Adipocyte (in vitro differentiated cells): ENCODE measurements at places on chromosomes 13 and 19.

DNA sequence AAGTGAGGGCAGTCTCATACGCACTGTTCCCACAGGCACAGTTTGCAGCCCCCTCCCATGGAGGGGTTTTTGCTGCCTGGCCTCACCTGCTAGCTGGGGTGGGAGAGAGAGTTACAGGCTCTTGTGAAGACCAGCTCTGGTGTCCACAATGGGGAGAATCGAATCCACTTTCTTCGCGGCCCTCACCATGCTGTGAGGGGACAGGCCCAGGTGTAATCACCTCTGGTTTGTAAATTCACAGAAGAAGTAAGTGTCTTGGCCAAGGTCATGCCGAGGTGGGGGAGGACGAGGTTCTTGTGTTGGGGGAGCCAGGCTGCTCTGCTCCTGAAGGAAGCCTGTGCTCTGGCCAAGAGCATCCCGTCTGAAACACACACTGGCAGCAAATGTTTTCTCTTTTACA, 39.5 kb downstream of the TEX29 start:
- no peak for DNase-seq

- DNase-seq = no peak
Measured at GRCh38 chr13:32247887-32248286, 67.3 kb downstream of the ZAR1L start.

DNA sequence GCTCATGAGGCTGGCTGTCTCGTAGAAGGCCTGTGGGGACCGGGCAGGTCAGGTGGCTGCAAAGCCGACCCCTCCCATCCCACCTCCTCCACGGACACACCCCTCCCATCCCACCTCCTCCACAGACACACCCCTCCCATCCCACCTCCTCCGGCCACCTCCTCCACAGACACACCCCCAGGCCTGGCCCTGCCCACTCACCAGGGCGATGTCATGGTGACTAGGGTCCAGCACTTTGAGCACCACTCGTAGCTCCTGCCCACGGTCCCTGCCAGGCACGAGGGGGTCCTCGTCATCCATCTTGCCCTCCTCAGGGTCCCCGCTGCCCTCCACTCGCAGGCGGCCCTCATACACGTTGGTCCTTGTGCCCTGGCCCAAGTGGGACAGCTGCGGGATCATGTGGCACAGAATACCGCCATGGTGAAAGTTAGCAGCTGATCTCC, 18.8 kb downstream of the TYK2 start:
- DNase-seq = no peak

DNA sequence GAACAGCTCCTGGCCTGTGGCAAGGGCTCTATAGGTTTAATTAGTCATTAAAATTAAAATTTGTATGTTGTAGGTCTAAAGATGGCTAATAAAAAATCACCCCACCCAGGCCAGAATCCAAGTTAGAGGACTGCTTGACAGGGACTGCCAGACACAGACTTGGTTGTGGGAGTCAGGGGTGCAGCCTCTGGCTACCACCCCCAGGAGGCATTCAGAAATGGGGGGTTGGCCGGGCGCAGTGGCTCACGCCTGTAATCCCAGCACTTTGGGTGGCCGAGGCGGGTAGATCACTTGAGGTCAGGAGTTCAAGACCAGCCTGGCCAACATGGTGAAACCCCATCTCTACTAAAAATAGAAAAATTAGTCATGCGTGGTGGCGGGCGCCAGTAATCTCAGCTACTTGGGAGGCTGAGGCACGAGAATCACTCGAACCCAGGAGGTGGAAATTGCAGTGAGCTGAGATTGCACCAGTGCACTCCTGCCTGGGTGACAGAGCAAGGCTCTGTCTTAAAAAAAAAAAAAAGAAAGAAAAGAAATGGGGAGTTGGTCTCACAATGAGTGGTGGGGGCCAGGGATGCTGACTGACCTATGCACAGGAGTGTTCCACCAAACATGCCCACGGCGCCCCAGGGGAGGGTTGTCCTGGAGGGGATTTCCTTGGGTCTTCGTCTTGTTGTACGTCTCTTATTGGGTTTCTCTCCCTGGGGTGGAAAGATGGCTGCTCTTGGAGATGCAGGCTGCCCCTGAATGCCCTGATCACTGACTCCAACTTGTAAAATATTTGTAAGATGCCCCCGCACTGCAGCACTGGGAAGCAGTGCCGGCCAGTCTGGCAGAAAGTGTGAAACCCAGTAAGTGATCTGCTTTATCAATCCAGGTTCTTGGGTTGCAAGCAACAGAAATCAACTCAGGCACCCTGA, 68.8 kb downstream of the SIPA1L3 start:
- no peak for DNase-seq

DNA sequence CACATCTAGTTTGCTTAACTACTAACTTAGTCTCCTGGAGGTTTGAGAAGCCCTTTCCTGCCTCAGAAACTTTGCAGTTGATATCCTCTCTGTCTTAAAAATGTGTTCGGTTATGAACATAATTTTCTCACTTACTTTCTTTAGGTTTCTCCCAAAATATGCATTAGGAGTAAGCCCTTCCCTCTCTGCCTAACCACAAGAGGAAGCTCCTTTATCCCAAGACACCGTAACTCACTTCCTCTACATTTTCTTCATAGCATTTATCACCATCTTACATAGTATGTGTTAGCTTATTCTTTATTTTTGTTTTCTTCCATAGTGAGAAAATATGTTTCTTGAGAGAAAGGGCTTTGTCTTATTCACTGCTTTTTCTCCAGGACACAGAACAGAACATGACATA, 952.5 kb upstream of the ATXN8OS start:
- no peak for DNase-seq

DNA sequence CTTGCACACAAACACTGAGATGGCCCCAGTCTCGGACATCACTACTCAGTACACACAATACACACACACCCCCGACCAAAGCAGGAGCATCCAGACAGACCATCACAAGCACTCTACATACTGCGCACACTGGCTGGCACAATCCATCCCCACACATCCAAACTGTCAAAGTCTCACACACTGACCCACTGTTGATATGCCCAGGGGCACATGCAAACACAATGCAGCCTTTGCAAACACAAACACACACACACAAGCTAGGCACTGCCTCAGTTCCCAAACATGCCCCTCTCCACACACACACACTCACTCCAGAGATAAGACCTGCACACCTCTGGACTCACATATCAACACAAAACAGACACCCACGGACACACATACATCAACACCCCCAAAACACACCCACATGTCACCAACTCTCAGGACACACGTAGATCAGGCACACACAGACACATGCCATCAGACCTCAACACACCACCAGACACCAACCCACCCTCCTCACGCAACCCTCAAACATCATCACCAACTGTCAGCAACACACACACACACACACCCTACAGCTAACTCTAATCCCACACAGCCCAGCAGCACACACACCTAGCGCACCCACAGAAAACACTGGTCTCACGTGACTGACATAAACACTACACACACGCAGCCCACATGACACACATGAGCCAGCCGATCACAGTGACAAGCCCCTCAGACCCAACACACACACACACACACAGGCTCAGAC, 1.9 kb downstream of the BBC3 start:
- DNase-seq = peak; percentile 64

GRCh38 chr13:98233127-98233526, 56.1 kb upstream of the RNF113B start:
- DNase-seq = no peak

- no peak for DNase-seq
Measured at GRCh38 chr19:49474542-49474924, 518 bp downstream of the FLT3LG start.

- peak; percentile 40 for DNase-seq
Measured at GRCh38 chr13:99496184-99497142, 4.8 kb upstream of the TM9SF2 start.

GRCh38 chr13:110492679-110493593, 68.6 kb downstream of the RAB20 start:
- no peak for DNase-seq

DNA sequence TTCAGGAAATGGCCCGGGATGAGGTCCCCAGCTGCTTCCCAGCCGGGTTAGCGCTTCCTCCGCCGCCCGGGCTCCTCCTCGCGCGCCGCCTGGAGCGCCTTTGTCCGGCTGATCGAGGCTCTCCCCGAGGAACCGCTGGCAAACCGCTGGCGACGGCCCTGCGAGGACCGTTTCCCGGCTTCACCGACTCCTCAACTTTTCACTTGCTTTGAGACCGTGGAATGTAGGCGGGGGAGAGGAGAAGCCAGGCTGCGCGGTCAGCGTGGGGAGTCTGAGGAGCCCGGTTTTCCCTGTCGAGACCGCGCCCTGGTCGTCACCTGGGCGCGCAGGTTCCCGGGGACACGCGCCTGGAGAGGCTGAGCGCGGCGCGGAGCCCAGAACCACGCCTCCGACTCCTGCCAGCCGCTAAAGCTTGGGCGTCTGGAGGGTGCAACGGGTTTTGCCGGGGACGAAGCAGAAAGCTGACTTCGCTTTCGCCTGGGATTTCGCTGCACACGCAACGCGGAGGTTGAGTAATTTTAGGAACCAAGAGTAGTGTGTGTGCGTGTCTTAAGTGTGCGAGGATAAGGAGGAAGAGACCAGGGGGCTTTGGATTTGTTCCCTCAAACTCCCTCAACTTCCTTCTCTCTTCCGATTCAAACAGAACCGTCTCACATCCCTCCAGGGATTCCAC, 7.3 kb upstream of the DGKH start:
- DNase-seq = peak; percentile 79

GRCh38 chr19:46404055-46404752, 9.2 kb downstream of the CCDC8 start:
- DNase-seq = no peak

DNA sequence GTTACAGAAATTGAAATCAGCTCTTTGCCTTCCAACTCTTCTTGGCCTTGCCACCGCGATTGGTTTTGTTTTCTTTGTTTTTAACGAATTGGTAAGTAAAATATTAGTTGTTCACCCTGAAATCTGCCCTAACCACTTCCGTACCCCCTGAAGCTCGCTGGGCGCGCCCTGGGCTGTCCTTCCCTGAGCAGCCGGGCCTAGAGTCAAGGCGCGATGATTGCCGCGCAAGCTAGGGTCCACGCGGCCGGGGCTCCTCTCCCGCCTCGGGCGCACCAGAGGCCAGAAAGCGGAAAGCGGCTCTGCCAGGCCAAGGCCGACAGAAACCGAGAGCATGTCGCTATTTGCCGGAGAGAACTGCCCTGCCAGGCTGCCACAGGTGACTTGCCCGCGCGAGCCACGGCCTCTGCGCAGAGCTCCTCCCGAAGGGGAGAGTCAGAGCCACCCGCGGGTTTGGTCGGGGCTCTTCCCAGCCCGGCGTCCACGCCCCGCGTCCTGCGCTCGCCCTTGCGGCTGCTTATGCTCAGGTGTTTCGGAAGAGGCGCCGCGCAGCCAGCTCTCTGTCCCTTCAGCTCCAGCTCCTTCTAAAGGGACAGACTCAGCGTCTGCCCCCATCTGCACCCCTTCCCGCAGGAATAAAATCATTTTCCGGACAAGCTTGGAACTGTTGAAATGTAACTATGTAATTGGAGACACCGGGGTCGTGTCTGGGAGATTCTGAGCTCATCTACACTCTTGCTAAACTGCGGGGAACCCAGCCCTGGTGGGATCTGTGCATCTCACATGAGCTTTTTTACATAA, 6.6 kb upstream of the CDX2 start:
- no peak for DNase-seq

GRCh38 chr13:42405665-42406390, 133.9 kb downstream of the AKAP11 start:
- DNase-seq = peak; percentile 41

DNA sequence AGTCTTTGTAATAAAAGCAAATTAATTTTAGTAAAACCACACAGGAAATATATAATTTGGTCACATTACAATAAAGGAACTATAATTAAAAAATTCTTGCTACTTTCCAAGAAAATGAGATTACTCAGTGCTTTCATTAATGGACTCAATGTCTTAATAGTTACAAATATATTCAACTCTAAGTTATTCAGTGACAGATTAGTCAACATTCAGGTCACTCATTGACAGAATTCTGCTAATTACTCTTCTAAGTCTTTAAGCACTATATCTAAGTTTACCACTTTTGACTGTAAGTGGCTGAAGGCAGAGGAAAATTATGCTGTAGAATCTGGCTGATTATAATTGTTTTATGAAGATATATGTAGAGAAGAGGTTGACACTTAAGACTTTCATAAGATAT, 1365.0 kb downstream of the EFNB2 start:
- DNase-seq = no peak

- no peak for DNase-seq
Measured at GRCh38 chr13:102291587-102292218, 110.1 kb downstream of the FGF14 start.

- no peak for DNase-seq
Measured at GRCh38 chr19:42655748-42656147, 61.0 kb upstream of the CEACAM8 start.

GRCh38 chr13:76331943-76332712, 554.1 kb downstream of the KCTD12 start:
- peak; percentile 79 for DNase-seq

DNA sequence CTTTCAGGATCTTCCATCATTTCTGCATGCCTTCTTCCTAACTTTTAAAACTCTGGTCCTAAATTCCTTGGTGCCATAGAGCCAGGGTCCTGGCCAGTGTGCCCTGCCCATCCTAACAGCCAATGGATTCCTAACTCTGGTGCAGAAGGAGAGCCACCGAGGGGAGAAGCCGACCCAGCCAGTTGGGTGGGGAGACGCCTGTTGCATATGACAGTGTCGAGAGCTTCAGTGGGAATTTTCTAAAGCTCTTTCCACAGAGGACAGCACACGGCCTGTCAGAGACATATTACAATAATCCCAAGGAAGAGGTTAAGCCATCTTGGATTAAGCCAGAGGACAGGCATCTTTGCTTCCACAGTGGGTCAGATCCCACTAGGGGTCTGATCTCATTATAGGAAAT, 180.4 kb downstream of the ZNF536 start:
- DNase-seq = no peak

- no peak for DNase-seq
Measured at GRCh38 chr13:56400774-56401173, 739.9 kb upstream of the PRR20A start.

DNA sequence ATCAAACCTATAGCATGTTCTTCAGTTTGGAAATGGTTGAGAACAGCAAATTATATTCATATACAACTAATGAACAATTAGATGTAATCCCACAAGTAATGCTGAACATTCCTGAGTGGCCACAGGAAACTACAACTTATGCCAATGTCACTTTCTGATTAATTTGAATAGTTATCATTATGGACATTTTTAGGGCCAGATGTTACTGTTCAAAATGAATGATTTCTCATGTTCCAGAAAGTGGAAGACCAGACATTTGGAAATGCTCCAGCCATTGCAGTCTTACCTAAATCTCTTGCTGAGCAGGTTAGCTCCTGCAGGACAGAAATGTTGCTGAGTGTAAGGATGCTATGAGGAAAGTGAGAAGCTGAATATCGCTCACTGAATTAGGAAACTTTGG, 819.8 kb downstream of the PCDH9 start:
- DNase-seq = no peak

- DNase-seq = no peak
Measured at GRCh38 chr13:40272776-40273139, 393.7 kb downstream of the FOXO1 start.

DNA sequence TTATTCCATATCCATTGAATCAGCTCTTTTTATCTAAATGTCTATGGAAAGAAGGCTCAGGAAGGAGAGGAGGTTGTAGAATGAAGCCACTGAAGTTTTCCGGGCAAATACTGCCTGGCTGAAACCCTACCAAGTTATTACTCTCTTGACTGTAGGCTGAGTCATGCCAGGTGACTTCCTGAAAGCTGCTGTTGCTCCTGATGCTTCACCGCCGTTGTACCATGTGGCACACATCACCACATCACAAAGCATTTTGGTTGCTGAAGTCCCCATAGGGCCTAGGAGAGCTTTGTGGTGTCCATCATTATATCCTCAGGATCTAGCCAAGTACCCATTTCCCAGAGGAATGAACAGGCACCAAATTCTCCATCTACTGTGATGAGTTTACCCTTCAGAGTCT, 11.1 kb upstream of the TDRD12 start:
- no peak for DNase-seq
